Fibroblast of skin of left quadriceps (primary cell): ENCODE measurements at places on chromosomes 16 and 17.
A peak's percentile ranks its signal among the peaks of the same experiment; 100 is the strongest.

DNA sequence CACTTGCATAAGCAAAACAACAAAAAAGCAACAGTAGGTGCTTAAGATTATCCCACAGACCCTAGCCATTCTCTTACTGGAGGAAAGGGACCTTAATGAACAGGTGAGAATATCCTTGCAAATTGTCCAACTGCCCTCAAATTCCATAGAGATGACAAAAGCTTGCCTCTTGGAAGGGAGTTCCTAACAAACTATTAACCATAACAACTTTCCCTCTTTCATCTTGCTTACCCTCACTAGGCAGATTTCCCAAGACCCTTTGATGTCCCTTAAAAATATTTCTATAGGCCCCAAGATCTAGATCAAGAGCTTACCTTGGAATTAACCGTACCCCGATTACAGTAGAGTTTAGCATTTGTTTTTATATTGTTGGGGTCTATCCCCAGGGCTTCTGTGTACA lies 21.8 kb downstream of the CNP start:
- DNase-seq: no peak

GRCh38 chr17:63275318-63275970 lies 170.7 kb downstream of the CYB561 start:
- DNase-seq: peak; percentile 86

DNA sequence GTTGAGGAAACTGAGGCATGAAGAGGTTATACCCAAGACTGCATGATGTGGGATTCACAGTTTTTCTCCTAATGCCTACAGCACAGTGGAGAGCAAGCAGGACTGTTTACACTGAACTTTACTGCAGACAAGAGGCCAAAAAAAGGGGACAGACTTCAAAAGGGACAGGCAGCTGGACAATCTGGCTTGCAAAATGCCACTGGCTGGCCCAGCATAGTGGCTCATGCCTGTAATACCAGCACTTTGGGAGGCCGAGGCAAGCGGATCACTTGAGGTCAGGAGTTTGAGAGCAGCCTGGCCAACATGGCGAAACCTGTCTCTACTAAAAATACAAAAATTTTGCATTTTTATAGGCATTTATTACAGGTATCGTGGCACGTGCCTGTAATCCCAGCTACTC lies 2.0 kb upstream of the MGAT5B start:
- DNase-seq: no peak

- no peak for DNase-seq
Measured at GRCh38 chr17:76208120-76208519, 32.2 kb downstream of the RNF157 start.

DNA sequence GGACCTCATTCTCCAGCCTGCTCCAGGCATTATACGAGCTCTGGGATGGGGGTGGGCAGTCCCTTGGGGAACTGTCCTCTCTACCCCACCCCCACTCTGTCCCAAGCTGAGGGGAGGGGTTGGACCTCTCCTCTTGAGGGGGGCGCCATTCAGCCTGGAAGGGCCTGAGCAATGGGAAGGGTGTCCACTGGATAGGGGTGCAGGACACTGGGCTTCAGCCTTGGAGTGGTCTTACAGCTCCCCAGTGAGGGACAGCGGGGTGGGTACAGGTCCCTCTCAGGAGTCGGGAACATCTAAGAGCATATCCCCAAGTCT lies 9.5 kb upstream of the CBX8 start:
- no peak for DNase-seq

GRCh38 chr17:10724546-10725195 lies 5.2 kb downstream of the TMEM220 start:
- DNase-seq: no peak

GRCh38 chr16:90015586-90016338 lies 3.5 kb downstream of the DBNDD1 start:
- DNase-seq: no peak

DNA sequence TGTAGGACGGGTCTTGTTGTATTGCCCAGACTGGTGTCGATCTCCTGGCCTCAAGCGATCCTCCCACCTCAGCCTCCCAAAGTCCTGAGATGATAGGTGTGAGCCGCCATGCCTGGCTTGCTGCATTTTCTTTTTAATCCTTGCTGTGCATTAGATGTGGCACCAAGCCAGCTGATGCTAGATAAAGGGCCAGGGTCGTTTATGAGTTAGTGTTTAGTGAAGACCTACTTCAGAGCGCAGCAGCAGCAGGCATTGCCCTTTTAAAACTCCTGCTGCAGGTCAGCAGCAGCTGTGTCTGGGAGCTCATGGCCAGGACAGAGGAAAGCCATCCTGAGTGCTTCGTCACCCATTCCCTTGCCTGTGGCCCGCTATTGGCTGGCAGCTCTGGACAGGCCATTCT lies 237.3 kb downstream of the CCDC182 start:
- no peak for DNase-seq

GRCh38 chr16:69318177-69318910 lies 7.2 kb downstream of the VPS4A start:
- no peak for DNase-seq

- no peak for DNase-seq
Measured at GRCh38 chr17:40327244-40327729, 18.3 kb downstream of the RARA start.

GRCh38 chr16:4537376-4538343 lies 913 bp downstream of the CDIP1 start:
- DNase-seq: no peak

GRCh38 chr17:65409381-65409780 lies 152.1 kb downstream of the AXIN2 start:
- DNase-seq: no peak

GRCh38 chr17:83170571-83171260 lies 91.3 kb downstream of the METRNL start:
- DNase-seq: no peak

GRCh38 chr16:22088642-22089041 lies 3.7 kb upstream of the VWA3A start:
- no peak for DNase-seq

GRCh38 chr17:78442648-78443218 lies 64.3 kb downstream of the PGS1 start:
- no peak for DNase-seq

DNA sequence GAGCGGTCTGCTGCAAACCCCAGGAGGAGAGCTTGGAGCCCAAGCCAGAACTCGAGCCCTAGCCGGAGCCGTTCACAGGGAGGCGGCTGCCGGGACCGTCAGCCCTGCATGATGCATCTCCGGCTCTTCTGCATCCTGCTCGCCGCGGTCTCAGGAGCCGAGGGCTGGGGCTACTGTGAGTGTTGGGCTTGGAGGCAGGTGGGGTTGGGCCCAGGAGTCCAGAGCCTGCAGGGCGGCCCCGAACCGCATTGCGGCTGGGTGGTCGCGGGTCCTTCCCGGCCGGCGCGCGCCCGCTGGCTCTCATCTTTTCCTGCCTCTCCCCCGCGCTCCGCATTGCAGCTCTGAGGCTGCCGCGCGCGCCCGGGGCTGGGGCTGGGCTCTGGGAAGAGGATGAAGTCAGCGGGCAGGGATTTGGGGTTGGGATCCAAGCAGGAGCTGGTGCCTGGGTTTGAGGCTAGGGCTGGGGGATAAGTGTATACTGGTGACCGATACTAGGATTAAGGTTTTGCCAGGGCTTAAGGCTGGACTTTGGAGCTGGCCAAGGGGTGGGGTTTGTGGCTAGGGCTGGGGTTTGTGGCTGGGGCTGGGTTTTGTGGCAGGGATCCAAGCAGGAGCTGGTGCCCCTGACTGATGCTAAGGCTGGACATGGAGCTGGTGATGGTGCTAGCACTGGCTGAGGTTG lies 532 bp downstream of the CNTNAP1 start:
- no peak for DNase-seq

DNA sequence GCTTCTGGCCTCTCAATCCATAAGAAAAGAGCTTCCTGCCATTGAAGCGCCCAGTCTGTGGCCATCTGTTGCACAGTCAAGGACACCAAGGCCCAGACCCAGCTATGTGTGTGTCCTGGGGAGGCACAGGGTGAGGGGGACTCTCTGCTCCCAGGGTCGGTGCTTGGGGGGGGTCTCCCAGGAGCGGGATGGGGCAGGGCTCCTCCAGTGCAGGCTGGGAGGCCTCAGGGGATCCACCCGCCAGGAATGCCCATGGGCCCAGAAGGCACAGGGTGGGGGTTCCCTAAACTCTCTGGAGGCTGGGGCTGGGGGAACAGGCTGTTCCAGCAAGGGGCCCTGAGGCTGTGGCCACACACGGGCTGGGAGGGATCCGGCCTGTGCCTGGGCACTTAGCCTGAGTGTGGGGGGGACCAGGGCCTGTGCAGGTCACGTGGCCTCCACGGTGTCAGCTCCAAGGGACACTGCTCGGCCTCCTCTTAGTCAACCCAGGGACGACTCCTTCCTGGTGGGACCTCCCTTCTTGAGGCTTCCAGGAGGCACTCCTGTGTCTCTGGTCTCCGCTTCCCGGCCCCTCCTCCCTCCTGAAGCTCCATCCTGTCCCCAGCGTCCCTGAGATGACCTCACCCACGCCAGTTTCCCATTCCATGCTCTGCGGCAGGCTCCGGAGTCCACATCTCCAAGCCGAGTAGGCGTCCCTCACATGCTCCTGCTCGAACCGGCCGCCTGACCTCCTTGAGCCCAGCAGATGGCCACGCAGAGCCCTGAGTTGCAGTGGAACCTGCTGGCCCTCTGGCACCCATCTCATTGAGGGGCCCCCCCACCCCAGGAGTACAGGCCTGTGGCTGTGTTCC lies 23.1 kb upstream of the BAHCC1 start:
- no peak for DNase-seq

GRCh38 chr17:68198931-68199836 lies 48.7 kb upstream of the AMZ2 start:
- no peak for DNase-seq

GRCh38 chr17:70080541-70081347 lies 5.7 kb downstream of the KCNJ16 start:
- peak; percentile 8 for DNase-seq

DNA sequence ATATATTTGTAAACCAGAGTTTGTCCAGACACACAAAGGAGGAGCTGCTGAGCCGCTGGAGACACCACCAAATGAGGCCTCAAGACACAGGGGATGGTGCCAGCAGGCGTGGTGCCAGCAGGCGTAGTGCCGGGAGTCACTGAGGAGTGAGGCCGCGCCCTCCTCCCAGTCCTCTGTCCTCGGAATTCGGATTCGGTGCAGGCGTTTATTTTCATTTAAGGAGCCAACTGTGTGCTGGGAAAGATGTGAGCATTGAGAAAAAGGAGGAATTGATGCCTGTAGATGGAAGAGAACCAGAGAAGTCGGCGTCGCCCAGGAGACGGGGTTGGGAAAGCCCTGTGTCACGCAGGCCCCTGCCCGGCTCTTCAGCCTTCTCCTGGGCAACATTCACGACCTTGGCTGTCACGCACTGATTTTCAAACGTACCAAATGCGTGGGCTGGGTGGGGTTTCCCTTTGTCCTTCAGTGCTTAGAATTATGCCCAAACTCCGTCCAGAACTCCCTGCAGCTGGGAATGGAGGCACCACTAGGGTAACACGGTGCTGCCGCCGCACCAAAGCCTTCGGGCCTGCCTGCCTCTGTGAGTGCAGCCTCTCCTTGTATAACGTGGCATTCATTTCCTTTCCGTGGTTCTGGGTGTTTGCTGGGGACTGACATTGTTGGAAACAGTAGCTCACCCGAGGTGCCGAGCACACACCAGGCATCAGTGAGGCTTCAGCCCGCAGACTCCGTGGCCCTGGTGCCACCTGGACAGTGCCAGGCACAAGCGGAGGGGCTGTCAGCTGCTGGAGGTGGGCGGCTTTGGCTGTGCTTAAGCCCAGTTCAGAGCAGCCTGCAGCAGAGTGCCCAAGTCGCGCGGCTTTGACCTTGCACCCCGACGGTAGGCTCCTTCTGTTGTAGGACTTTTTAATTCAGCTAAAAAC lies 49.0 kb upstream of the CHMP6 start:
- peak; percentile 49 for DNase-seq

DNA sequence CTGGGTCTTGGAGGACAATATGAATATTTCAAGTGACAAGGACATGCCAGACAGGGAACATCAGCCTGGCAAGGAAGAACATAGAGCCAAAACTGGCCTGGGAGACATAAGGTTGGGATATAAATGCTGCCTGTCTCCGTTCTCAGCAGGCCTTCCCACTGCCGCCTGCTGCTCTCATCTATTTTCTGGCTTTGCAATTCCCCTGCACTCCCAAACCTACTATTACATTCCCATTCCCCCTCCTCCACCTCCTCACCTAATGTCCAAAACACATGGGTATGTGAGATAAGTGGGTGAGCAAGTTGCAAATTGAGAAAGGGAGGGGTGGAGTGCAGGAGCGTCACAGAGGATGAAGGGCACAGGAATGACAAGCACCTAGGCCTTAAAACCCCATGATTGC lies 244.3 kb upstream of the CDH8 start:
- DNase-seq: no peak

GRCh38 chr16:19935694-19936093 lies 51.0 kb upstream of the GPRC5B start:
- no peak for DNase-seq

GRCh38 chr17:81132770-81133723 lies 32.3 kb upstream of the PVALEF start:
- DNase-seq: no peak

DNA sequence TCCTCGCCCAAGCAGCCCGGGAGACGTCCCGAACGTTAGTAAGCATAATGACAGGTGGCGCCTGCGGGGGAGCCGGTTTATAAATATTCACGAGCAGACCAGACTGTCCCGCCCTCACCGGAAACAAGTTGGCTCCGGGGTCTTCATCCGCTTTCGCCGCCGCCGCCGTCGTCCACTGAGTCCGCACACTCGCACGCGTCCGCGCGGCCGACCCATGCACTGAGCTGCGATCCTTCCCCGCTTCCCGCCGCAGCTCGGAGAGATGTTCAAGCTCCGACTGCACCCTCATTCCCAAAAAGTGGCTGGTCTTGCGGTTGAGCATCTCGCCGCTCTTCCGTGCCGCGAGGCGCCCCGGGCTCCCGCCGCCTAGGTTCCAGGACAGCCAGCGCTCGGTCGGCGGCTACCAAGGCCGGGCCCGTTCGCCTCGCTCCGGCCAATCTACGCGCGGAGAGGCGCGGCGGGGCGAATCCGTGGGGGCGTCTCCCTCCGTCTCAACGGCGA lies 385 bp downstream of the CFAP119 start:
- no peak for DNase-seq

DNA sequence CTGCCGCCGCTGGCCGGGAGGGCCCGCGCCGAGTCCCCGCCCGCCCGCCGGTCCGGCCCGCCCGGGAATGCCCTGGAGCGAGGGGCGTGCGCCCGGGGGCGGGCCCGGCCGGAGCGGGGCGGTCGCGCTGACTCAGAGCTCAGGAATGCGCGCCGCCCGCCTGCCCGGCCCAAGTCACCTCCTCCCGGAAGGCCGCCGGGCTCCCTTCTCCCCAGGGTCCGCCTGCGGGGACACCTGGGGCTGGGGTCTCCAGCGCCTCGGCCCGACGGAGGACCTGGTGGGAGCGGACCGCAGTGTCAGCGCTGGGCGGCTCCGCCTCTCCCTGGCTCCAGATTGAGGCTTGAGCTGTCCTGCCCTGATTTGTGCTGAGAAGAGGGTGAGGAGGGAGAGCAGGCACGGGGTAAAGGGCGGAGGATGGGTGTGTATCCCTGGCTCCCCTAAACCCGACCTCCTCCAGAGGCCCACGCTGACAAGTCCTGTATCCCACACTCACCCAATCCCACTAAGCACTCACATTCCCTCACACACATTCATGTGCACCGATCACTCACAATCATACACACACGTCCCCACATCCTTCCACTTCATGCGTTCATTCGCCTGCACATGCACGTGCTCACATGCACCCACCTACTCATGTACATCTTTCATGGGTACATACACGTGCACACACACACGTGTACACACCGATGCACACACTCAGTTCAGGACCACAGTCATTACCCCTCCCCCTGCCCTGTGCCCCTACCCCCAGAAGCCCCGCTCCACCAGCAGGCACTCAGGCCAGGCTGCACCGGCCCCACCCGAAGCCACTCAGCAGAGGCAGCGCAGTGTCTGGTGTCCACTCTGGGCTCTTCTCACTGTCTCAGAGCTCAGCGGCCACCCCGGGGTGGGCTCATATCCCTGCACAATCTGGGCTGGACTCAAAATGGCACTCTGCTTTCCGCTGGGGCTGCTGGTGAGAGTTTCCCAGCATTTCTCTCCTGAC lies at the start of gene RHBDF1:
Gene RHBDF1, minus strand, starts transcription at position 71 of the 988 bp plus-strand sequence. CDS start 7,616 bp downstream, outside the sequence.
- DNase-seq: no peak
